ENCODE measurements at places on chromosomes 1 and 21.

- DNase-seq: no peak
These were observed 53.7 kb upstream of the DNAJC6 start for GRCh38 chr1:65255656-65256050.

GRCh38 chr1:19577036-19577435 is 67.1 kb upstream of the NBL1 start:
- no peak for DNase-seq

- no peak for DNase-seq
These were observed 441.9 kb upstream of the ADAMTS5 start for GRCh38 chr21:27408826-27409225.

GRCh38 chr1:207414606-207415108 is 39.5 kb upstream of the CR2 start:
- DNase-seq: no peak

DNA sequence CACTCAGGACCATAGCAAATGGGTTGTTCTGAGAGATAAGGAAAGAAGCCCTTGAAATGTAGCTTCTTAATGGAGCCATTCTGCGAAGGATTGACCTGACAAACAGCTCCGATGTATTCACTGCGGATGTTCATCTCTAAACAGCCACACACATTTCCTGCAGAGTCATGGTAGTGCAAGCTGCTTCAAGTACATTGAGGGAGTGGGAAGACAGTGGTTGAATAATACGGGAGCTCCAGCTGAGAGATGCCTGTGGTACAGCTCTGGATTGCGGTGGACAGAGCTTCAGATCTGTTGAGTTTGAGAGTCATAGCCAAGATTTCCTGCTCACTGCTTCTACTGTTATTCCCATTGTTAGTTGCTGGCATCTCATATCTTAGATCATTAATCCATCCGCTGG is 86.6 kb downstream of the ZBTB18 start:
- no peak for DNase-seq

- no peak for DNase-seq
These were observed 680.5 kb upstream of the ADAMTS5 start for GRCh38 chr21:27647401-27647800.

DNA sequence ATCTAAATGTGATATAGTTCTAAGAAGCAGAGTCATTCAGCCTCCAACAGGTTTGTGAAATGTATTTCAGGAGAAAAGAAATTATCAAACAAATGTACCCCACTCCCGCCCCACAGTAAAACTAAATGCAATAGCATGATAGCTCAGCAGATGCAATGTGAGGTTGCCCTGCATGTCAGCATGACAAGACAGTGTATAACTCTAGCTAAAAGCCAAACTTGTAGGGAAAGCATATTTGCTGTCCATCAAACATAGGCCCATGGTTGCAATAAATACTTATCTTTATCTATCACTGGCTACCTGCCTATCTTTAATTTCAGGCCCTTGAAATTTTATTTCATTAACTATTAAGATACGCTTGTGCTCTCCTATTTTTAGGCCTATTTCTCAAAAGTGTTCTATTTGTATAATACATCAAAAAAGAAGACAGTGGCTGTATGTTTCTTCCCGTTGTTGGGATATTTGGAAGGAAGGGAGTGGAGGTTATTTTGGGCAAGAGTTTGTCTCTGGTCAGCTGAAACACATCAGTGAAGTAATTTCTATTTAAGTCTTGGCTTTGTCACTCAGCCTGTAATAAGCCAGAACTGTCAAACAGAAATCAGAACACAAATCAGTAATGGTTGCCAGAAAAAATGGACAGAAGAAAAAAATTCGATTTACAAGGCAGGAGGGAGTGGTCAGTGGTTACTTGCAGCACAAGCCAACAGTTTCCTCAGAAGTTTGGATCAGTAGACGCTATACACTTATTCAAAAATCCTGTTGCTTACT is 307.4 kb upstream of the ADGRL2 start:
- DNase-seq: no peak

DNA sequence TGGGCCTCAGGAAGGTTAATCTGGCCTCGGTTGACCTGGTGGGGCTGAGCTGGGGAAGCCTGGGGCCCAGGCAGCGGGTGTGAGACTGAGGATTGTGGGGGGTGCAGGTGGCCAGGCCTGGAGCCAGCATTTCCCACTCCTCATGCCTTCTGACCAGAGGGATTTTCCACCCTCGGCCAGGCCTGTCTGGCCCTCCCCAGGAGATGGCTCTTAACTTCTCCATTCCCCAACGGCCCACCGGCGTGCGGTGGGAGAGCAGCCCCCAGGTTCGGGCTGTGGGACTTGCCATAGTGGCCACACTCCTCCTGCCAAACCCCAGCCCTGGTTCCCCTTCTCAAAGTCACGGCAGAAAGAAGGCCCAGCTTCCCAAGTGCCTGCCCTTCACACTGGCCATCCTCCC is 126.5 kb upstream of the RUNX3 start:
- DNase-seq: no peak

- no peak for DNase-seq
These were observed at the start of gene TNFRSF9 for GRCh38 chr1:7940745-7941436. Gene TNFRSF9, minus strand, starts transcription at chr1:7940839. Its CDS starts 845 bp downstream, at chr1:7939994.

DNA sequence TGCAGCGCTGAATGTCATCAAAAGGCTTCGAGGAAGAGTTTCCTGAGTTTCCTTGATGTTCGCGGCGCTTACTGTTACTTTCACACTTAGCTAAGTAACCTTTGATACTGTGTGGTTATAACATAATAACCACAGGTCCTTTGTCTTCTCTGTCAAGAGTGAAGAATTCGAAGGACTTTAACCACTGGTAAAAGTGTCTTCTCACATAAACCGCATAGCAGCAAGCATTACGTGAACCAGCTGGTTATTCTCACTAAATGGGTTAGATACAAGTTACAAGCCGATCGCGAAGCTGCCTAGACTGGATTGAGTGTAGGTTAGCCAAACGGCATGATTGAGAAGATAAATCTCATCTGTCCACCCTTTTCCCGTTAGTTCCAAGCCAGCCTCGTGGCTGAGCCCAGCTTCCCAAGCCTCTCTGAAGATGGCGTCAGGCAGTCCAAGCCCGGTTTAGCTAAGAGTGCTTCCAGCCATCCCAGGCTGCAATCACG is 18.3 kb upstream of the IFNGR2 start:
- DNase-seq: no peak

All from psoas muscle (tissue), 8 donors.